BJ (cell line): ENCODE measurements at places on chromosomes 3 and 15. TPM values are rescaled to one million over a fixed set of nuclear protein-coding genes. Genes with fewer than 3 reads are reported as not detected.

Gene VGLL3
- polyA plus RNA-seq = 59.3 and 98.8 TPM in 2 replicates

Gene KIF7
- polyA plus RNA-seq = 5.4 and 7.5 TPM in 2 replicates

Gene ACKR2
- 0.15 TPM in 1 of 2 replicates, not detected in the other for polyA plus RNA-seq

Gene HTR3E
- polyA plus RNA-seq = not detected in 2 replicates

Gene RHOV
- 0.13 and 0.28 TPM in 2 replicates for polyA plus RNA-seq

Gene SENP8
- polyA plus RNA-seq = 3.1 and 6.0 TPM in 2 replicates

Gene FAM174B
- 5.1 and 5.8 TPM in 2 replicates for polyA plus RNA-seq

Gene SLC9C1
- not detected in 2 replicates for polyA plus RNA-seq

Gene TRH
- not detected in 2 replicates for polyA plus RNA-seq

Gene COL8A1
- 186 and 213 TPM in 2 replicates for polyA plus RNA-seq

Gene P2RY1
- not detected in 2 replicates for polyA plus RNA-seq

Gene CSNK1G1
- polyA plus RNA-seq = 8.0 and 14.1 TPM in 2 replicates

Gene LMOD3
- polyA plus RNA-seq = not detected in 2 replicates

Gene RLBP1
- polyA plus RNA-seq = not detected in 2 replicates

Gene CLEC3B
- polyA plus RNA-seq = 18.2 and 22.3 TPM in 2 replicates

Gene SH2D7
- not detected in 2 replicates for polyA plus RNA-seq

Gene GTF2E1
- polyA plus RNA-seq = 8.1 and 11.0 TPM in 2 replicates

Gene LNP1
- 2.1 and 3.1 TPM in 2 replicates for polyA plus RNA-seq

Gene PAQR9
- not detected in 2 replicates for polyA plus RNA-seq
